ENCODE measurements at places on chromosomes 6 and 20. TPM values are rescaled to one million over a fixed set of nuclear protein-coding genes. Genes with fewer than 3 reads are reported as not detected.

DNA sequence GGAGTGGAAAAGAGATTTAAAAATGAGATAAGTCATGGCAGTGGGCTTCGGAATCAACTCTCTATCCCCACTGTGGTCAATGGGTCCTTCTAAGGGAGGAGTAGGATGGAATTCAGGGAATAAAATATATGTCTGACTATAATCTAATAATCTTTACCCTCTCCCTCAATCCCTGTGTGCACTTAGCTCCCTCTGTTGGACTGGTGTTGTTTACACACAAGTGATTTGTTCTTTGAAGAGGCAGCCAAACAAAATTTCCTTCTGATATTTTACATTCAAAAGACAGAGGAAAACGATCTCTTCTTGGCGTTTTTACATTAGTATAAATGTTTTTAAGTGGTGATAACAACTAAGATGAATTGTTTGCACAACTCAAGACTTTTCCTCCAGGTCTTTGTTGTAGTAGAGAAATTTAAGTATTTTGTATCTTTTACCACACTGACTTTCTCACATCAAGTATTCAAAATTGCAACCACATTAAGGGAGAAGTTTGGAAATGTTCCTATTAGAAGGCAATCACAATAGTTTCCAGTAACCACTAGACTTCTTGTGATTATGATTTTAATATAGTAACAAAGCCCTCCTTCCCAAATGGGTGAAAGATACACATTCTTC is 317.8 kb downstream of the CENPW start:
- no peak for DNase-seq

GRCh38 chr6:119079283-119079809 is 882 bp upstream of the FAM184A start:
- no peak for DNase-seq

GRCh38 chr6:153725456-153725855 is 313.6 kb upstream of the OPRM1 start:
- no peak for DNase-seq

TGM2 gene
- total RNA-seq, result 450 TPM

MCCD1 gene
- total RNA-seq, result not detected

- DNase-seq, result no peak
These were observed 344.2 kb upstream of the SULF2 start for GRCh38 chr20:48129345-48129942.

C6orf141 gene
- total RNA-seq, result not detected

SNTA1 gene
- total RNA-seq, result 150 TPM

Data from heart right ventricle (tissue), 16 donors.